Vagina (tissue), 2 donors: ENCODE measurements at places on chromosomes 12 and 14.

DNA sequence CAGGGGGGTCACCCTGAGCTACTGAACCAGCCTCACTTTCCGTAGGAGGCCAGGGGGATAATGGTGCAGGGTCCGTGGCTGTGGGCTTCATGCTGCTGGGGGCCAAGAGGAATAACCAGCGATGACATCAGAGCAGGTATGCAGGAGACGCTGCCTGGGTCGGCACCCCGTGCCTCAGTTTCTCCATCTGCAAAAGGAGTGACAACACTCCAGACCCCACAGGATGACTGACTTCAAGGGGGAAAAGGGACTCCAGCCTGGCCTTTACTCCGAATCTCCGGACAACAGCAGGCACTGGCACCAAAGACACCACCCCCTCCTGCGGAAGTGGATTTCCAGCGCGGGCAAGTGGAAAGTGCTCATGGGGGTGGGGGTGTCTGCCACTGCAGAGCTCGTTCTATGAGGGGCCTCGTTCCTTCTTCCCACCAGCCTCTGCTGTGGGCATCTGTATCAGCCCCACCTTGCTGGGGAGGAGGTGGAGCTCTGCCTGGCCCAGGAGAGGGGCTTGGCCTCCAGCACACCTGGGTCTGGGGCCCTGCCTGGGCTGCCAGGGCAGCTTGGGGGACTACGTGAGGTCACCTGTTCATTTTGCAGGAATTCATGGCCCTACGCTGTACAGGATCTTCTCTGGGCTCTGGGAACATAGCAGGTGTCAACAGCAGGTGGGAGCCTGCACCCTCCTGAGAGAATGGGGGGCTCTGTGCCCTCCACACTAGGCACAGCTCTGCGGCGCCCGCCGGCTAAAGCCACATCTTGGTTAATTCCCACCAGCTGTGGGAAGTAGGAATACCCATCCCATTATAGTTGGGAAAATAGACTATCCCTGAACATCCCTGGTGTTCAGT is 216.6 kb upstream of the C14orf180 start:
- DNase-seq: no peak

DNA sequence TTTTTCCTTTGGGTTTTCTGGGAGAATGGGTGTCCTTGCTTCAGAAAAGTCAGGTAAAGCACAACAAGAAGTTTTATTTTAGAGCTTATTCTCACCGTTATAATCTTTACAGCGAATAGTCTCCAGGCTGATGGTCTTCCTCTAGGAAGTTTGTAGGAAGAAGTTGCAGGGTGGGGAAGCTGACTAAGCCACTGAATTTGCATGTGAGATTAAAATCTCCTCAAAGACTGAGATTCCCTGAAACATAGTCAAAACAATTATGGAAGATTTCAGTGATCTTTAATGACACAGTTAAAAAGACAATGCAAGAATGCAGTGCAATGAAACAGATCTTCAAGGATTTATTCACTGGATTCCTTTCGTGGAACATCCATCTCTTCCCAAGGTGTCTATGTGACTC is 1.2 kb downstream of the TAS2R10 start:
- DNase-seq: no peak

- DNase-seq: no peak
Measured at GRCh38 chr12:57456145-57456700, 1.1 kb downstream of the INHBE start.

GRCh38 chr12:123269395-123269892 is 2.2 kb downstream of the CDK2AP1 start:
- DNase-seq: no peak

DNA sequence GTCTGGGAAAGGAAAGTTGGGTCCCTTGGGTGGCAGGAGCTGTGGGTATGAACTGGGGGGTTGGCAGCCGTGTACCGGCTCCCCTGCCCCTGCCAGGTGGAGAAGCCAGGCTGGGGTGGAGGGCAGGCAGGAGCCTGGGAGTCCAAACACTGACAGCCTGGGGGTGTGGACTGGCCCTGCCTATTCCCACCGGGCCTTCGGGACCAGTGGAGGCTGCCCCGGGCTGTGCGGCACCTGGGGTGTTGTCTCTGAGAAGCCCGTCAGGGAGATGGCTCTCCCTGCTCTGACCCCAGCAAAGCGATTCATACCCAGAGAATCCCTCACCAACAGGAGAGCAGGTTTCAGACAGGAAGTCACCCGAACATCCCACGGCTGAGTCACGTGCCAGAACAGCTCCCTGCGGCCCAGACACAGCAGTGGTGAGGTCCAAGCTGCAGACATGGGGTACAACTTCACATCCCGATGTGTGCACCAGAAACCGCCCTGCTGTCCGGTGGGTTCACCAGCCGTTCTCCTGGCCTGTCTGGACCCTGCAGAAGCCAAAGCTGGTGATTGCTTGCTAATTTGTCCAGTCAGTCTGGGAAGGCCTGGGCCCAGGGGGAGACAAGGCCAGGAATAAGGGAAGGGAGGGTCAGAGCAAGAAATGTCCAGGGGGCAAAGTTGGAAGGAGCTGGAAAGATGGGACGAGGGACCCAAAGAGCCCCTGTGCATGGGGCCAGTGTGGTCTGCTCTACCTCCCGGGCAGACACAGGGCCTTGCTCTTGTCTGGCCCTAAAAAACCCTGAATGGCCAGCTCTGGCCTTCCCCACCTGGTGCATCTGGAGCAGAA is 2.1 kb upstream of the GPR132 start:
- no peak for DNase-seq

DNA sequence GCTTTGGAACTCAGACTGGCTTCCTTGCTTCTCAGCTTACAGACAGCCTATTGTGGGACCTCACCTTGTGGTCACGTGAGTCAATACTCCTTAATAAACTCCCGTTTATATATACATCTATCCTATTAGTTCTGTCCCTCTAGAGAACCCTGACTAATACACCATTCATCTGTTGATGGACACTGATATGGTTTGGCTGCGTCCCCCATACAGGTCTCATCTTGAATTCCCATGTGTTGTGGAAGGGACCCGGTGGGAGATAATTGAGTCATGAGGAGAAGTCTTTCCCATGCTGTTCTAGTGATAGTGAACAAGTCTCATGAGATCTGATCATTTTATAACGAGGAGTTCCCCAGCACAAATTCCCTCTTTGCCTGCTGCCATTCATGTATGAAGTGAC is 57.0 kb downstream of the OTOGL start:
- no peak for DNase-seq

DNA sequence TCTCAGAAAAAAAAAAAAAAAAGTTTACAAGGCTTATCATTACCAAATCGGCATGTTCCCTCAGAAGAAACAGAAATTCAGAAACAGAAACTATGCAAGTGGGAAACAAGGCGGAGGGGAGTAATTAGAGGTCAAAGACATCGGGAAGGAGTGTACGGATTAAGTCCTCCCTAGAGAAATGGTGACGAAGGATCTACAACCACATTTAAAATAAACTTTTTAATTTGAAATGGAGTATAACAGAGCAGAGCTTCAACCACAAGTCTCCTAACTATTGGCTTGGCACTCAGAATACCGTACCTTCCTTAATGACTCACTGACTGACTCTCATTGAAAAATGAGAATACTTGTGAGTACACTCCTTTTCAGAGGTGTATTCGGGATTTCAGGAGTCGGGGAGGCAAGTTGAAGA is 908 bp downstream of the ENTPD5 start:
- DNase-seq: no peak

DNA sequence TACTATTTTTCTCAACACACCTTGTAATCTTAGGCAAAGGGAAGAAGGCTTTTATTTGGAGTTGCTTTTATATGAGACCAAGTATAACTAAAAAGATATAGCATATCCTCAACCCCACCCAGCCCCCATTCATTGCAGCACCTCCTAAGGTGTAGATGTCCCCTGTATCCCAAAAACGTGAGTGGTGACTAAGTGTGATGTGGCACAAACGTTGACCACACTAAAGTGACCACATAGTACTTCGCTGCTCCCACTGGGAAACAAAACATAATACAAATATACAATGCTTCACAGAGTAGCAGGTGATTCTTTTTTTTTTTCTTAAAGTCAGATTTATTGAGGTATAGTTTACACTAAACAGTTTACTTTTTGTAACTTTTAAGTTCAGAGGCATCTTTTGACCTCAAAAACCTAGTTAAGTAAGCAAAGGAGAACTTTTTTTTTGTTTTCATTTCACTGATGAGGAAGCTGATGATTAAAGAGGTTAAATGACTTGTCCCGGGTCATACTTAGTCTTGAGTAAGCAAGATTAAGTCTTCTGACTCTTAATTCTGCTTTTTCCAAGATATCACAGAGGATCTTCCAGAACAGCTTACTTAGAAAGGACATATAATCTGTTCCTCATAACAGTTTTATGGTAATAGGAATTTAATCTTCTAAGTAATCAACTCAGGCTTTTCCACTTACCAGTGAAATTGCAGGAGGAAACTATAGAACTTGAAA is 245.2 kb upstream of the PLEKHG7 start:
- no peak for DNase-seq

DNA sequence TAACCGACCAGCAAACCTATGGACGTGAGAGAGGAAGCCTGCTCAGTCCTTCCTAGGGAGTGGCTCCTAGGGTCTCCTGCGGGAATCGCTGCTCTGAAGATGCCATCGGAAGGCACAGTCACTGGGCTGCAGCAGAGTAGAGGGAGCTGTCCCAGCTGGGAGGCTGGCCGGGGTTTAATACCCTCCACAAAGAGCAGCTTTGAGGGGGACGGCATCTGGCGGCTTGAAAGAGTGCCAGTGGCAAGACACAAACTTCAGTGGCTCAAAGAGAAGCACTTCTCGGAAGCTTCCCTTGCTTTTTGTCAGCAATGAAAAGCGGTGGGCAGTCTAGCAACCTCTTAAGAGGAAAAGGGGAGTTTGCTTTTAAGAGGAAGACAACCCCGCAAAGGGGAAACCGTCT is 114.6 kb downstream of the TMEM132C start:
- no peak for DNase-seq

- no peak for DNase-seq
Measured at GRCh38 chr14:72917094-72917802, 9.0 kb upstream of the DCAF4 start.

DNA sequence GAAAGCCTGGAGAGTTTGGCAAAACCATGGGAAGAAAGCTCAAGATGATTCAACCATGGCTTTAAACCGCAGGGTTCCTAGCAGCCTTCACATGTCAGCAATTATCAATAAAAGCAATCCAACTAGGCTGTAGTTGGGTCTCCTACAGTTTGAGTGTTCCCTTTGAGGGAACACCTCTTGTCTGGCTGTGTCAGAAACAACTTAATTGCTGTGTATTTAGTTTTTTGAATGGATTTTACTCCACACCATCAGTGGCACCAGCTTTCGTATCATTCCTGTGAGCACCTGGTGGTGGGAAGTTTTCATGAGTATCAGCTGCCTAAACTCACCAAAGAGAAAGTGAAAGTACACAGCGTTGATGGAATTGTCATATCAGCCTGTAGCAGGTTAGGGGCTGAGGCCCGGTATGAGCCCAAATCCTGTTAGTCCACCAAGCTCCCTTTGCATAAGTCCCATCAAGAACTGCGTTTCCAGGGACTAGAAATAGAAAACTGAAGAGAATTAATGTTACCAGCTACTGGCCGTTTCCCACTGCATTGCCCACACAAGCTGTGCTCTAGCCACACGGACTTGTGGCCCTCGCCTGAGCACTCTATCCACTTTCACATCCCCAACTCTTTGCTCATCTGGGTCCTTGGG is 10.9 kb upstream of the IL26 start:
- DNase-seq: no peak

DNA sequence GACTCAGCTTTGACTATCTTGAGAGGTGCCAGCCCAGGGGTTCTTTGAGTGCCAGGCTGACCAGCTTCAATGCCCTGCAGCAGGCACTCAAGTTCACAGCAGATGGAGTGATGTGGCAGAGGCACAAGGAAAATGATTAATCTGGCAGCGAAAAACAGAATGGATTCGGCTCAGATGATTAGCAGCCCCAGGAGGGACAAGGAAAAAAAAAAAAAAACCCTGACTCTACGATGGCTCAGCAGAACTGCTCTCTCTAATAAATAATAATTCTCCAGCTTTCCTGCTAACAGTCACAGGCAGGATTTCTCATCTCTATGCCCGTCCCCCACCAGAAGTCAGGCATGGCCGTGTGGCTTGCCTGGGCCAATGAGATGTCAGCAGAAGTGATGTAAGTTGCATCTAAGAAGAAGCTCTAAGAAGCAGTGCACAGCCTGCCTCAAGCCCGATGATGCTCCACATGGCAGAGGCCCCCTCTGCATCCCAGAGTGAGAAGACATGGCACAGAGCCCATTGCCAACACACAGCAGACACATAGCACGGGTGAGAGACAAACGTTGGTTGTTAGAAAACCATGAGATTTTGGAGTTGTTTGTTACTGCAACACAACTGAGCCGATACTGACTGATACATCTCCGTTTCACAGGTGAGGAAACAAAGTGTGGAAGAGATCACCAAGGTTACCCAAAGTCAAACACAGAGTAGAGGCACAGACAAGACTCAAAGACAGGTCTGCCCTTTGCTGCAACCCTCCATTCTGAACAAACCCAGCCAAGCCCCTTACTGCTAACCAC is 111.0 kb downstream of the SCARB1 start:
- DNase-seq: no peak

GRCh38 chr12:97134495-97134894 is 227.4 kb downstream of the NEDD1 start:
- DNase-seq: no peak

- DNase-seq: no peak
Measured at GRCh38 chr14:67533754-67534085, 630 bp downstream of the PLEKHH1 start.

- no peak for DNase-seq
Measured at GRCh38 chr12:75892731-75893408, 138.7 kb downstream of the PHLDA1 start.

DNA sequence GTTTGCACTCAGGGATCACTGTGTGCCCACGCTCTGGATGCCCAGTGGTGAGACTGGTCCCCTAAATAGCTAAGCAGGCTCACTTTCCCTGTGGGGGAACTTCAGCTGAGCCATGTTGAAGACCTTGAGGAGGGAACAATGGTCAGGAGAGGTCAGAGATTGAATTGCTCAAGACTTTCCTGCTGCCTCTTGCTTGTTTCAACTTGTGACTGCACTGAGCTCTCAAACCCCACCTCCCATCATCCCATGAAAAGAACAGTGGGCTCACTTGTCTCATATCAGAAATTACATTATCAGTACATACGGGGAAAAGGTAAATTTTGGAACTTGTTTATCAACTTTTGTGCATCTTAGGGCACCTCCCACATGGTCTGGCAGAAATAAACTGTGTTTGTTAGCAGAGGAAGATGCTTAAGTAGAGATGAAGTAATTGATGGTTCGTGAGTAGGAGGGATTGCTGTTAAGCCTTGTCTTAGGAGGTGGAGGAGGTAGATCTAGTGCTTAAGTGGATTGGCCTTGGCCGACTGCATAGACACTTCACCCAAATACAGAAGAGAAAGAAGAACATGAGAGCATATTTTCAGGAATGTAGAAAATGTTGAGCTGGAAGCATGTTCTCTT is 15.0 kb upstream of the SERPINA1 start:
- DNase-seq: no peak

DNA sequence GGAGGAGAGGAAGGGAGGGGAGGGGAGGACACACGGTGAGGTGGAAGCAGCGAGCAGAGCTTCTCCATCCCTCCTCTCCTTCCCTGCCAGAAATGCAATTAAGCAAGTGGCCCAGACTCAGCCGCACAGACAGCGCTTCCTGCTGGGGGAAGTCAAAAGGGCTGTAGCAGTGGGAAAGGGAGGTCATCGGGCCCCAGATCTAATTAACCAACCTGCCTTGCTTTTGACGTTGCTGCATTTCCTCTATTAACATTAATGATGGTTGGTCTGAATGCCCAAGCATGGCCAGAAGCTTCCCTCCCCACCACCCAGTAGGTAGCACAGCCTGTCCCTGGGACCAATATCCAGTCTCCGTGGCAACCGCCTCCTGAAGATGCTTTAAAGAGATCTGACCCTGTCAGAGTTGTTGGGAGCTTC is 4.6 kb upstream of the NGB start:
- no peak for DNase-seq

GRCh38 chr12:68825569-68826217 is 17.7 kb downstream of the MDM2 start:
- DNase-seq: no peak
